ENCODE measurements at places on chromosomes 12 and 14.

- peak; percentile 95 for DNase-seq
Observed at GRCh38 chr14:38405851-38406635, 150.2 kb upstream of the CLEC14A start.

GRCh38 chr14:101108579-101109346 is 205.2 kb upstream of the RTL1 start:
- no peak for DNase-seq

- no peak for DNase-seq
Observed at GRCh38 chr12:18589316-18589715, 148.5 kb downstream of the PLCZ1 start.

DNA sequence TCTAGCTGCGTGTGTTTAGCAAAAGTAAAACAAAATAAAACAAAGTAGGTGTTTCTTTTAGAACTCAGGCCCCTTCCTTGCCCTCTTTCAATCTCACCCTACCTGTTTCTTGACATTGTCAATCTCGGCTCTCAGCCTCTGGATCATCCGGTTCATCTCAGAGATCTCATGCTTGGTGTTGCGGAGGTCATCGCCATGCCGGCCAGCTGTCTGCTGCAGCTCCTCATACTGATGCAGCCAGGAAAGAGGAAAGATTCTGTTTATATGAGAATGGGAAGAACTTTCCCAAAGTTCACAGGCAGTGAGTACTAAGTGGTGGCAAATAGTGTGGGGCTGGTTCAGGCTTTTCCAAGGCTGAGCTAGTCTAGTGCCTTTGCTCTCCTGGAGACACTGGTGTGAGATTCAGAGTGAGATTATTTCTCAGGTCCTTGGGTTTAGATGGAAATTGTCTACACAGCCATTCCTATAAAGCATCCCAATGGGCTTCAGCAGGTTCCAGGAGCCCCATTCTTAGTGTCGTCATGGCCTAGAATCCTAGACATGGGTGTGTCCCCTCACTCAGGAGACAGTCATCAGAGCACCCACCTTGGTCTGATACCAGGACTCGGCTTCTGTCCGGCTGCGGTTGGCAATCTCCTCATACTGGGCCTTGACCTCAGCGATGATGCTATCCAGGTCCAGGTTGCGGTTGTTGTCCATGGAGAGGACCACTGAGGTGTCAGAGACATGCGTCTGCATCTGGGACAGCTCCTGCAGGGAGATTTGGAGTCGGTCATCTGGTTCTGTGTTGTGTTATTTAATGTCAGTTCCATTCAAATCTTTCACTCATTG is 3.0 kb downstream of the KRT5 start:
- DNase-seq: no peak

DNA sequence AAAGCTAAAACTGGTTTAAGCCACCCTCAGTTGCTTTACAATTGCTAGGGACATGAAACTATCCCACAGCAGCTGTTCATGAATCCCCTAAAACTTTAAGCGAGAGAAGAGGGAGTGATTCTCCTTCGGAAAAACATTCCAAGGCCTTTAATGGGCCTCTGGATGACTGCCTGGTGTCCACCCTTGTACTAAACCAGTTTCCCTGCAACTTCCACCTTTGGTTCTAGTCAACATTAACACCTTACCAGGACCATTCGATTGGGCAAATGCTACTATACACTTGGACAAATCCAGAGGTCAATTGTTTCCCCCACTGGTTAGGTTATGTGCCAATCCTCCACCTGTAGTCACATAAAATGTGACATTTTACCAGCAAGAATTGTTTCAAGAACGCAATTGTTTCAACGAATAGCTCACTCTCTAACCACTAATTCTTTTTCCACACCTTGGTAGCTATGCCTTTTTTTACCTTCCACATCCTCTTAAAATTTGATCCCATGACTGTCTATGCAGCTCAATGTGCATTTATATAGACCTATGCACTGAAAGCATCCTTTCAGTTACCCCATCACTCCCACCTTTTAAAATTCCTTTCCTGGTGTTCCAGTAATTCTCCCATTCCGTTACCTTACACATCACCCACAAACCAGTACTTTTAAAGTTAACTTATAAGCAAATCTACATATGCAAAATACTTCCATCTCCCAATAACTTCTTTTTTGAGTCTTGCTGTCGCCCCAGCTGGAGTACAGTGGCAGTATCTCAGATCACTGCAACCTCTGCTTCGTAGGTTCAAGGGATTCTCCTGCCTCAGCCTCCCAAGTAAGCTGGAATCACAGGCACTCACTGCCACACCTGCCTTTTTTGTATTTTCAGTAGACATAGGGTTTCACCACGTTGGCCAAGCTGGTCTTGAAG is 3.6 kb downstream of the UBC start:
- no peak for DNase-seq

DNA sequence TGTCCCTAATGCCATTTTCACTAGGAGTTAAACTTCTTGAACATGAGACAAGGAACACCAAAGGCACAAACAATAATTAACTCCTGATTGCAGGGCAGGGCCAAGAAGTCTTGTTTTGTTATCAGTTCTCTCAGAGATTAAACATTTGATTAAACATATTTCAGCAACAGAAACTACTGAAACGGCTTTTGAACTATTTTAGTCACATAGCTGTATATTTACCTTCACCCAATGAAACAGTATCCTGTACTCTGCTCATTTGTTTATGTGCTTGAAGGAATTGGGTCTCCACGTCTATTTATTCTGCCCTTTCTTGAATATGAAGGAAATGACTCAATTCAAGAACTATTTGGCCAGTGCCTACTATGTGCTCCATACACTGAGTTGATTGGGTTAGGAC is 51.3 kb upstream of the PTCSC3 start:
- no peak for DNase-seq

GRCh38 chr14:102215071-102215470 is 75.4 kb downstream of the WDR20 start:
- peak; percentile 10 for DNase-seq

GRCh38 chr12:70571705-70572268 is 65.4 kb downstream of the PTPRB start:
- no peak for DNase-seq

- DNase-seq: no peak
Observed at GRCh38 chr12:11884706-11885105, 186.0 kb upstream of the BCL2L14 start.

DNA sequence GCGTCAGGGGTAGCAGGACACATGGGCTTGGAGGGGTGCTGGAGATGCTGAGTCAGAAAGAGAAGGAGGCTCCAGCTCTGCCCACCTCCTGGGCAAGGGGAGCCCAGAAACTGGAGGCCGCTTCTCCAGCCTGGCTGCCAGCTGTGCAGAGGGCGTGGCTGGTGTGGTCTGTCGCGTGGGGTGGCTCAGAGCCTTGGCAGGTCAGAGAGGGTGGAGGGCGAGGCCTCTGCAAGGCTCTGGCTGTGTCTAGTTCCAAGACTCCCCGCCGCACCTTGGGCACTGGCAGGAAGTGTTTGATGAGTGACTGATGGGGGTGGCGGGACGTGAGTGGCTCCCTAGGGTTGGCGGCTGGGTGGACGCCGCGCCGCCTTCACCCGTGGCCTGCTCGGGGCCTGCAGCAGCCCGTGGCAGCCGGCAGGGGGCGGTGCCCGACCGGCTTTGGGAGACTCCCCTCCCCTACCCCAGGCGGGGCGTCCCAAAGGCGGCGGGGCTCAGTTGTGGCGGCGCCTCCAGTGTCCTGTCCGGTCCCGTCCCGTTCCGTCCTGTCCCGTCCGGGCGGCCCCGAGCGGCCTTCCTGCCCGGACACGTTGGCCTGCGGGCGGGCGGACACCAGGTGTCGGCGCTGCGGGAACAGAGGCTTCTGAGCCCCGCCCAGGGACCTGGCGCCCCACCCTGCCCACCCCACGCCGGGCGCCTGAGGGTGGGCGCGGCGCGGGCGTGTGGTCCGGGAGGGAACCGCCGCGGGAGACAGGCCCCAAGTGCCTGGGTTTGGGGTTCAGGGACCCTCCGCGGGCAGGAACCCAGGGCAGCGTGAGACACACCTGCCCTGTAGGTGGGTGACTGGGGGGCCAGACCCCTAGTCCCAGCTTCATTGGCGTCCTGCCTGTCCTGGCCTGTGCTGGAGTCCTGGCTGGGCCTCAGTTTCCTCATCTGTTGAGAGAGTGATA is 39.7 kb downstream of the KRT80 start:
- peak; percentile 65 for DNase-seq

DNA sequence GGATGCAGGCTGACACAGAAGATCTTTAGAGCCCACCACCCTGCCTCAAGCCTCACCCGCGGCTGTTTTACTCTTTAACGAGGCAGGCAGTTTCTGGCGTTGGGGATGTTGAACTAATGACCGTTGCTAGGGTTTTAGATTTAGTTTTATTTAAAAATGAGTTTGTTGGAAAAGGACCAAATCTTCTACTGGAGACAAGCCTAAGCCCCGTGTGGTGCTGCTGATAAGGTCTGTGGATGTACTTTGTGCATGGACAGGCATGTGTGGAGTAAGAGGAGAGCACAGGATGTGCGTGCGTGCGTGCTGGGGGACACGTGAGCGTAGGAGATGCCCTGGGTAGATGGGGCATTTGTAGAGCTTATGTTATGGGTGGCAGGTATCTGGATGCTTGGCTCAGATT is 5.7 kb downstream of the NTF3 start:
- DNase-seq: no peak

DNA sequence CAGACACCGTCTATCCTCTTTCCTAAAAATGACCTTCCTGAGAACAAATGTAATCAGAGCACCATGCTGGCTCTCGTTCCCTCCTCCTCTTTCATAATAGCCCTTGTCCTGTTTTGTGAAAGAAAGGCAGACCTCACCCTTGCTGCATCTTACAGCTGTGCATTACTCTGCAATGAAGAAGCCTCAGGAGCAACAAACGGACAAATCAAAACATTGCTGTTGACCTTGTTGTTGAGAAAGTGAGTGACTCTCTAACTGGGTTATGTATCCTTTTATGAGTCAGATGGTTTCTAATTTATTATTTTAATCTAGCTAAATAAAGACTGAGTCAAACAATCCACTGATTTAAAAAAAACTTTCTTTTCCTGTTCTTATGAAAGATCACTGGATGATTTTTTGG is 180.9 kb downstream of the RPS29 start:
- no peak for DNase-seq

DNA sequence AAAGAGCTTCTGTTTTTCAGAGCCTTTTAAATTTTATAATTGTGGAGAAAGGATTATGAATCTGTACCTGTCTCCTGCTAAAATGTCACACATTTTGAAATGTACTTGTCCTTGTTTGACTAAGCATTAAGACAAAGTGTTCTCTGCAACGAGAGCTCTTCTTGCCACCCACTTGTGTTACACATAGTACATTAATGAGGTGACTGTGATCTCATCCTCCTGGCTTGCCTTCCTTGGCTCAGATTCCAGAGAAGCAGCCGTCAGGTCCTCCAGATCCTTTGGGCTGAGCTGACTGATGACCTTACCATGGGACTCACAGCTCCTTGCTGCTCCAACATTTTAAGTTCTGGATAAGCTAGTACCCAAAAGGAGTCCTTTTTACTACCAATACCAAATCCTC is 81.4 kb downstream of the BBS10 start:
- DNase-seq: peak; percentile 87

- no peak for DNase-seq
Observed at GRCh38 chr12:14937689-14938088, 648 bp downstream of the ERP27 start.

- DNase-seq: no peak
Observed at GRCh38 chr12:54605138-54605970, 16.9 kb upstream of the PPP1R1A start.

DNA sequence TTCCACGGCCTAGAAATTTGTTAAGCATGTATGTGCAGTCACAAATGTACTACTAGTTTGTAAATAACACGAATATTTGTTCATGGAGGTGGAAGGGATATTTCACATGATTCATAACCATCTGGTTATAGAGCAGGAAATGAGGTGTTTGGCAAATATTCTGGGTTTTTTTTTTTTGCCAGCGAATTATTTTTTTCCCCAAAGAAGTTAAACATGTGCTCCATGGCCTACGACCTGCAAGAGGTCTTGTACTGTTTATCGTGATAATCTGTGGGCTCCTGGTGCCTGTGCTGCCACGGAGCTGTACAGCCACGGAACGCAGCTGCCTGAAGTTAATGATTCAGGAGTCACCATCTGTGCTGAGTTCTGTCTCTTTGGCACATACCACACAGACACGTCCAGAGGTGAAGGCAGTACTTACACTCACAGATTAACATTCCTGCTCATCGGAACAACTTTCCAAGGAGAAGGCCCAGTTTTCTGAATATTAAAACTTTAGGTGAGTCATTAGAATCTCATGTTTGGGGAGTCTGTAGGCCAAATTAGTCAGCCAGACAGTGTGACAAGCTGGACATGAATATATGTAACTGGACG is 156.3 kb downstream of the TMX1 start:
- peak; percentile 98 for DNase-seq

DNA sequence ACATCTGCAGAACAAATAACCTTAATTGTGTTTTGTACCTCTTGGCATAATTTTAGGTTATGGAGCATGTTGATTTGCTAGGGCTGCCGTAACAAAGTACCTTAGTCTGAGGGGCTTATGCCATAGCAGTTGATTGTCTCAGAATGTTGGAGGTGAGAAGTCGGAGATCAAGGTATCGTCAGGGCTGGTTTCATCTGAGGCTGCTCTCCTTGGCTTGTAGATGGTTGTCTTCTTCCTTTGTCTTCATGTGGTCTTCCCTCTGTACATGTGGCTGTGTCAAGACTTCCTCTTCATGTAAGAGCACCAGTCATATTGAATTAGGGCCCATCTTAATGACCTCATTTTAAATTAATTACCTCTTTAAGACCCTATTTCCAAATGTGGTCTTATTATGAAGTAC is 64.4 kb upstream of the PTHLH start:
- DNase-seq: no peak

DNA sequence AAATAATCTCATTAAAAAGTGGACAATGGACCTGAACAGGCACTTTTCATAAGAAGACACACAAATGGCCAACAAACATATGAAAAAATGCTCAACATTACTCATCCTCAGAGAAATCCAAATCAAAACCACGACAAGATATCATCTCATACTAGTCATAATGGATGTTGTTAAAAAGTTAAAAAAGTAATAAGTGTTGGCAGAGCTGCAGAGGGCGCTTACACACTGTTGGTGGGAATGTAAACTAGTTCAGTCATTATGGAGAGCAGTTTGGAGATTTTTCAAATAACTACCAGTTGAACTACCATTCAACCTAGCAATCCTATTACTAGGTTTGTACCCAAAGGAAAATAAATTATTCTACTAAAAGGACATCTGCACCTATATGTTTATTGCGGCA is 47.2 kb downstream of the FOXG1 start:
- no peak for DNase-seq

GRCh38 chr12:58269476-58269875 is 328.1 kb downstream of the ATP23 start:
- no peak for DNase-seq

DNA sequence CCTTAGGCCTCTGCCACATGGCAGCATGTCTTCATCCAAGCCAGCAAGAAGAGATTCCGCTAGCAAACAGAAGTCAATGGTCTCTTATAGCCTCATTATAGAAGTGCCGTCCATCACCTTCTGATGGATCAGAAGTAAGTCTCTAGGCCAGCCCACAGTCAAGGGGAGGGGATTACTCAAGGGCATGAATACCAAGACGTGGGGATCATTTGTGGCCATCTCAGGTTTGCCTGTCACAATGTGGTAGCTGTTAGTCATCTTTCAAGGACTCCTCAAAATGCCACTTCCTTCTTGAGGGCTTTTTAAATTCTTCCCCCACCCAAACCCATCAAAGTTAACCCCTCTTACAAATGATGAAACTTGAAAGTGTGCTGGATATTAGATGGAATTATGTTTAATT is 8.1 kb upstream of the ADCY6 start:
- DNase-seq: no peak

- no peak for DNase-seq
Observed at GRCh38 chr14:37969511-37969979, 238.2 kb upstream of the SSTR1 start.
